ENCODE measurements at places on chromosomes 1 and 21. TPM values are rescaled to one million over a fixed set of nuclear protein-coding genes. Genes with fewer than 3 reads are reported as not detected.

The MAP3K21 gene
- 18.6 TPM for polyA plus RNA-seq

The TIE1 gene
- polyA plus RNA-seq, result 106 TPM

The AVPR1B gene
- not detected for polyA plus RNA-seq

The PYCR2 gene
- 55.7 TPM for polyA plus RNA-seq

The C1orf94 gene
- polyA plus RNA-seq, result not detected

The SELENBP1 gene
- 107 TPM for polyA plus RNA-seq

The TRIM67 gene
- 0.51 TPM for polyA plus RNA-seq

The NOL9 gene
- polyA plus RNA-seq, result 25.2 TPM

The C1orf185 gene
- polyA plus RNA-seq, result not detected

The MYCL gene
- 8.1 TPM for polyA plus RNA-seq

The PLEKHA6 gene
- polyA plus RNA-seq, result 16.2 TPM

The RAB13 gene
- polyA plus RNA-seq, result 168 TPM

DNA sequence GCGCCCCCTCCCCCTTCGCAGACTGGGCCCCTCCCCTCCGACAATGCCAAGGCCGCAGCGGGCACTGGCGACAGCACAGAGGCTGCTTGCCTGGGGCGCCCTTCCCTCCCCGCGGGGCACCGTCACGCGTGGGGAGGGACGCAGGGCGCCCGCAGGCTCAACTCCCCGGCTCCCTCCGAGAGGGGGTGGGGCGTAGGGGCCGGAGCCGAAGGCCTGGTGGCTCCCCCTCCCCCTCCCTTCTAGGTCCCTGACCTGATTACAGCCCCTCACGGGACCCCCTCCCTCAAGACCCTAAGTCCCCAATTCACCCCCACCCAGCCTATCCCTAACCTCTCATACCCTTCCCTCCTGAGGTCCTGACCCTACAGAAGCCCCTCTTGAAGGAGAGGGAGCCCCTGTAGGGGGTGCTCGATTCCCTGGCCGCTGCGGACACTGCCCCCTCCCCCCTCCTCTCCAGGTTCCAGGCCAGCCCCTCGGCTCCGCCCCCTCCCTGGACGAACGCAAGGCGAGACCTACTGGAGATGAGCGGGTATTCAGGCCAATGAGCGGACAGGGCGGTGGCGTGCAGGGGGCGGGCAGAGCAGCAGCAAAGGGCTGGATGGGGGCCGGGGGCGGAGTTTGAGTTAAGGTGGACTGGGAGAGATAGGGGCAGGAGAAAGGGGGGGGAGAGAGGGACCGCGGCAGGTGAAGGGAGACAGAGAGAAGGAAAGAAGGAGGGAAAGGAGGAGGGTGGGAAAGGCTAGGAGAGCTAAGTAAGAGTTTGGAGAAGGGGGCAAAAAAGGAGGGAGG is 733 bp upstream of the ZBTB7B start:
- peak; percentile 100 for DNase-seq

DNA sequence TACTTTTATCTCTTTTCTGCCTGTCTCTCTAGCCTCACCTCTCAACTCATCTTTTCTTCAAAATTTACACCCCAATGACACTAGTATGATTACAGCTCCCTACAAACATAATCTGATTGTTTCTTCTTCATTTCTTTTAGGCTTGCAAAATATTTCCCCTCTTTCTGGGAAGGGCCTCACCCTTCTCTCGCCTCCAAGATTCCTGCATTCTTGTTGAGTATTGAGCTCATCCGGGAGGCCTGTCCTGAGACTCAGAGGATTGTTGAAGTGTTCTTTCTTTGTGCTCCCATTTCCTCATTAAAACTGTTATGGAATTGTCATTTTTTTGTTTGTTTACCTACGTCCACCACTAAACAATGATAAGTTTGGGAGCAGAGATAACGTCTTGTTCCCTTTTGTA is 99.1 kb upstream of the CHRM3 start:
- no peak for DNase-seq

- no peak for DNase-seq
These were observed 2.0 kb upstream of the TNFSF18 start for GRCh38 chr1:173052681-173053196.

GRCh38 chr1:12229835-12230548 is at the start of gene VPS13D:
Gene VPS13D (plus strand): TSS chr1:12230030. CDS start chr1:12234267, 4,237 bp downstream.
- DNase-seq, result peak; percentile 99

- DNase-seq, result no peak
These were observed 107.0 kb downstream of the CLIC6 start for GRCh38 chr21:34775793-34776192.

GRCh38 chr21:28604946-28605537 is 387.6 kb downstream of the LTN1 start:
- DNase-seq, result no peak

GRCh38 chr1:168136709-168137514 is at the start of gene GPR161:
Gene GPR161 (minus strand): TSS chr1:168136930. CDS start chr1:168104850, 32,080 bp downstream.
- DNase-seq, result peak; percentile 50

DNA sequence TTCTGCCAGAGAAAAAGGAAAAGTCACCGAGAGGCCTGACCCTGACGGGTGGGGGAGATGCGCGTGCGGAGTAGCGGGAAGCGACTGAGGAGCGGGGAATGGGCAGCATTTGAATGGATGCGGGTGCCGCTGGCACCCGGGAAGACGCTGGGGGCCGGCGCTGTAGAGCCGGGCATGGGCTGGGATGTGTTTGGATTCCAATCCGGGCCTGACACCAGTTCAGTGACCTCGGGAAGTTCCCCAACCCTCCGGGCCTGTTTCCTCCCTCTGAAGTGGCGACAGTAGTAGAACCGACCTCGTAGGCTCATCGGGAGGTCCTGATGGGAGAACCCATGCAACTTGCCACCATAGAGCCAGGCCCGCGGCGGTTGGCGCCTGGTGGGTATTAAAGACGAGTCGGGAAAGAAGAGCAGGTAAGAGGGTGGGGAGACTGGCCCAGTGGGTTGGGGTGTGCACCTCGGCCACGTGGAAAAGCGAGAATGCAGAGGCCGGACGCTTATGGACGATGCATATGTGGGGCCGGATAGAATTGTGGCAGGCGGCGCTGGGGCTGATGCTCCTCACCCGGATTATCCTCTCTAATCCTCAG is 642 bp upstream of the SLC16A1 start:
- DNase-seq, result peak; percentile 34

DNA sequence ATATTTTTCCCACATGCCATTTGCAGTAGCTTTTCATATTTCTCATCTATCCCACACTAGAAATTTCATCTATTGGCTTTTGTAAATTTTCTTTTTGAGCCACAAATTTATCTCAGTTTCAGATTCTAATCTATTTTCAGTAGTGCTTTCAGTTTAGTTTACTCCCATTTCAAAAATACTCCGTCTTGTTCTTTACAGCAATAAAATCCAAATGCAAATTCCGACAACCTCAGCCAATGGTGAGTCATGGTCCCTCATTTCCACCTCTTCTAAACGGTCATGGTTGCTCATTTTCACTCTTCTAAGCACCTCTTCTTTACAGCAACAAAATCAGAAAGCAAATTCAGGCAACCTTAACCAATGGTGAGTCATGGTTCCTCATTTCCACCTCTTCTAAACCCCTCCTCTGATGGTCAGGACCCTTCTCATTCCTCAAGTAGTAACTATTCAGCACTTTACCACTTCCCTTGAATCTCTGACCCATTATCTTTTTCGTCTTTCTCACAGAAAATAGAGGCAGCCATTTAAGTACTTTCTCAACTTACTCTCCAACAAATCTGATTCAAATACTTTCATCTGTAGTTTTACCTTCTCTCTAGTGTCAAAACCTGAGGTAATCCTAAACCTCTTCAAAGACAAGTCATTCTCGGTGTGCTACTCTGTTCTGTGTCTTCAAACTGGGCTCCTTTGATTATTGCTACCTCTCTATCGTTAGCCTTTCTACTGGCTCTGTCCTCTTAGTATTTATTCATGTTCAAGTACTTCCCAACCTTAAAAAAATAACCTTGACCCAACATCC is 34.4 kb downstream of the C21orf91 start:
- no peak for DNase-seq

DNA sequence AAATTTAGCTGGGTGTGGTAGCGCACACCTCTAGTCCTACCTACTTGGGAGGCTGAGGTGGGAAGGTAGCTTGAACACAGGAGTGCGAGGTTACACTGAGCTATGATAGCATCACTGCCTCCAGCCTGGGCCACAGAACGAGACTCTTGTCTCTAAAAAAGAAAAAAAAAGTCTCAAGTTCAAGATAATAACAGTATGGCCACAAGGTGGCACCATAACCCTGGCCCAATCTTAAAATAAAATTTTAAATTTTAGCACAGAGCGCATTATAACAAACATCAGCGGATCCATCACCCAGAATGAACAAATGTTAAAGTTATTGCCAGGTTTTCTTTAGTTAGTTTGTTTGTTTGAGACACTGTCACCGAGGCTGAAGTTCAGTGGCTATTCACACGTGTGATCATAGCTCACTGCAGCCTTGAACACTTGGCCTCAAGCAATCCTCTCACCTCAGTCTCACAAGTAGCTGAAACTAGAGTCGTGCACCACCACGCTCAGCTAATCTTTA is 2.9 kb upstream of the HTR6 start:
- DNase-seq, result peak; percentile 62

DNA sequence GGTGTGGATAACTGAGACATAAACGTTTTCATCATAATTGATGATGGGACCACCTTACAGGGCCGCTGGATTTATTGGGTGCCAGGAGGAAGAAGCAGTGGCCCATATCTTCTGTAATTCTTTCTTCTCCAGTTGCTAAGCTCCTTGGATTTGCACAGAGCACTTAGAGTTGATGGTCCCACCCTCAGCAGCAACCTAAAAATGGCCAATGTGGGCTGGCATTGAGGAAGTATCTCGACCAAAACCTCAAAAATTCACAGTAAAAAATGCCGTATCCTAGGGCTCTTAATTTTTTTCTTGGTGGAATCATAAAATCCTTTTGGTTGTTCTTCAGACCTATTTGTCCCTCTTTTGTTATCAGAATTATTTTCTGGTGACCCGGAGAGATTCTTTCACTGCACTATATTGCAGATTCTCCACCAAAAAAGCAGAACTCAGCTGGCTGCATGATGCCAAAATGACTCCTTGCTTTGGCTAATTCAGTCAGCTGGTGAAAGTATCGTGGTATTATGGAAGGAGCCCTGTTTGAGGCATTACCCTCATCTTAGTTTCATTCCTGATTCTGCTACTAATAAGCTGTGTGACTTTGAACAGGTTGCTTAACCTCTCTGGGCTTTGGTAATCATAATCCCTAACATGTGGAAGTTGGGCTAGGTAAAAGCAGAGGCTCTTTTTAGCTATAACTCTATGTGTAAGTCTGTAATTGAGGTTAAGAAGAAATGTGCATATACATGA is 27.6 kb downstream of the KIRREL1 start:
- DNase-seq, result no peak

- DNase-seq, result no peak
These were observed 1.6 kb upstream of the COLGALT2 start for GRCh38 chr1:184039126-184039525.

DNA sequence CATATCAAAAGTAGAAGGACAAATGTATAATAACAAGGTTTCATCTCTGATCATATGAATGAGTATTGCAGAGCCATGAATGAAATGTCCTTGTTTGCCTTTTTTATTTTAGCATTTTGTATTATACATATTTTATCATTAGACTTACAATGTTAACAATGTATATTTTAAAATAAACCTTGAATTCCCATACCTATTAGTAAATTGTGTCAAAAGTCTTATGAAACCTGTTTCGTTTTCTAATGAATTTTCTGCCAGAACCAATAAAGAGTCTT is 646 bp downstream of the DNAJB4 start:
- no peak for DNase-seq

GRCh38 chr21:43751955-43752591 is 24.0 kb downstream of the CSTB start:
- no peak for DNase-seq

GRCh38 chr1:156936721-156937220 is 16.3 kb downstream of the LRRC71 start:
- no peak for DNase-seq

- DNase-seq, result no peak
These were observed 47.7 kb upstream of the DNASE2B start for GRCh38 chr1:84350550-84350949.

GRCh38 chr1:37570528-37571334 is 14.0 kb downstream of the DNALI1 start:
- DNase-seq, result no peak

GRCh38 chr1:231053493-231054162 is 13.6 kb upstream of the FAM89A start:
- DNase-seq, result peak; percentile 95

DNA sequence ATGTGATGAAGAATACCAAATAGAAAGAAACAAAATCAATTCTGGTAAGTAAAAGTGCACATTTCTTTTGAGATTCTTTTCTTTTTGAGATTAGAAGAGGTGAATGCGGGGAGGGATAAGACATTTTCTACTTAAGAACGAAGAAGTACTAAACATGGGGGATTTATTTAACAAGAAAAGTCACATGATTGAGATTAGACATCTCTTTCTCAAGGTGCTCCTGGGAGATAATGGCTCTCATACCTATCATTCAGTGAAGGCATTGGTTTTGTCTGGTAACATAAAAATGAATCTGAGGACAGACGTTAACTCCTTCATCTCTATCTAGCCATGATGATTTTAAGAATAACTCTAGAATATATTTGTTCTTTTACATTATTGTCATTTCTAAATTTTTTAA is 147.9 kb upstream of the SAMSN1 start:
- no peak for DNase-seq

DNA sequence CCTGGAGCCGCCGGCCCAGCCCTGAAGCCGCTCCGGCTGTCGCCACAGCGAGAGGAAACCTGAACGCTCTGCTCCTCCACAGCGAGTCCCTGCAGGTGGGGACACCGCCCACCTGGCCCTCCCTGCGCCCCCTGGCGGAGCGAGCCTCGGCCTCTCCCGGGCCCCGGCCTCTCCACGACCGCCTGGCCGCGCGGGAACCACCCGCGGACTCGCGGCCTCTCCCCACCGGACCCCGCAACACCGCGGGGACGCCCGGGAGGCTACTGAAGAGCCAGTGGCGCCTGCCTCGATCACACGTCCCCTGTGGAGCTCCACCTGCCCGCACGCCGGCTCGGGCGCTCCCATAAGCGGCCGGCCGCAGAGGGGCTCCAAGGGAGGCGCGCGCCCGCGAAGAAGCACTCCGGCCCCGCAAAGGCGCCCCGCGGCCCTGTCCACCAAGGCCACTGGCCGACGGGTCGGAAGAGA is 109.6 kb downstream of the KCNN3 start:
- peak; percentile 65 for DNase-seq

- DNase-seq, result no peak
These were observed 36.2 kb downstream of the GORAB start for GRCh38 chr1:170568197-170568596.

DNA sequence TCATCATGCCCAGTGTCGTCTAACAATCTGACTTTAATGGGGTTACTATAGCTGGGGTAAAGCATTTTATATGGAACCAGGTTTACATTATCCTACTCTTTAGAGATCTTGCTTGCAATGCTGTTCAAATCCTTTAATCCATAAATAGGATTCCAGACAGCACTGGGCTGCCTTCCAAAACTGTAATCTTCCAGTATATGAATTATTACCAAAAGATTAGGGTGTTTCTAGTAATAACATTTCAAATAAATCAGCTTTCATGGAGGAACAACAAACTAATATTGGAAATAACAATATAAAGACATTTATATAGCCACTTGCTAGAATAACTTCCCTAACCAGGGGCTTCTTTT is 88.6 kb upstream of the PLXNA2 start:
- DNase-seq, result no peak
